HCEC 1CT (cell line): ENCODE measurements at places on chromosomes 7 and 10.

DNA sequence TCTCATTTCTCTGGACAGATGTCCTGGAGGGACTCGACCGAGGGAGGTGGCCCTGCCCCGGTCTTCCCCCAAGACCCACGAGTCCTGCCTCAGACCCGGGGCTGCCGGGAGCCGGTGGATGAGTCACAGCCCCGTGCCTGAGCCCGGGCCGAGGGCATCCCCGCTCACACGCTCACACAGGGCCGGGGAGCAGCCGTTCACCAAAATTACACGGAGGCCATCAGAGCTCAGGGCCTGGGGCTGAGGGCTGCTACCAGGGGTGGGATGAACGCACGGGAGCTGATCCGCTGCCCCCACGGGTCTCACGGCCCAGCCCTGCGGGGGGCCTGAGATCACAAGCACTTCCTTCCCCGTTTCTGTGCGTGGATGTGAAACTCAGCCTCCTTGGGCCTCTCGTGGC lies 17.5 kb downstream of the FAM20C start:
- no peak for DNase-seq

GRCh38 chr10:117442521-117442920 lies 67.3 kb upstream of the PDZD8 start:
- no peak for DNase-seq

- no peak for DNase-seq
Observed at GRCh38 chr10:119523895-119524719, 18.4 kb downstream of the RGS10 start.

- no peak for DNase-seq
Observed at GRCh38 chr10:124956764-124957163, 14.8 kb downstream of the ZRANB1 start.

GRCh38 chr7:25565002-25565401 lies 336.7 kb upstream of the NPVF start:
- no peak for DNase-seq

DNA sequence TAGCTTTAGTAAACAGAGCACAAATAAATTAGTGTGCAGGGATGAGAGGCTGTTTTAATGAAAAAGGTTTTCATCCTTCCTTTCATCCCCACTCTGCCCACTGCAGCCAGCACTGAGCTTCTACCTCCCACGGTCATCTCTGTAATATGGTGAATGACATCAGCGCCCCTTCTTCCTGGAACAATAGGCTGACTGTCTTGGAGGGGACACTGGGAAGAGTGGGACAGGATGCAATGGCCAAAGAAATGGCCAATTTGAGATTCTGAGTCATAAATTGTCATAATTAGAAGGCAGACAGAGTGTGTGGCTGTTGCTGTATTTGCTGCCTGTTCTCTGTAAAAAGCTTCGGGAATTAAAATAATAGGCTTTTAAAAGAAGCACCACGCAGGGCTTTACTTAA lies 126.7 kb upstream of the CALN1 start:
- no peak for DNase-seq

DNA sequence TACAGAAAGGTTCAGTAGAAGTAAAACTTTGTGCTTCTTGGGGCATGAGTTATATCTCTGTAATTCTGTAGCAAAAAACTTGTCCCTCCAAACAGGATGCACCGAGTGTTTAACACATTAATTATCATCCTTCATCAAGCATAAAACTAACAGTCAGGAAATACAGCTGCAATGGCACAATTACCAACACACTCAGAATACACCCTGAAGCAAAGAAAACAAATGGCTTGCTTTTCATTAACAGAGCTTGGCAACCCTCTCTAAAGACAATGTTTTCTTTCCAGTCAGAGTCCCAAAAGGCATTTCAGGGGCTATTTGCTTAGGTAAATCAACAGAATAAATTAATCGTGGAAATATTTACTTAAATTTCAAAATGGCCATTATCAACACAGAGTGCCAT lies 107.7 kb downstream of the ICA1 start:
- DNase-seq, result no peak

DNA sequence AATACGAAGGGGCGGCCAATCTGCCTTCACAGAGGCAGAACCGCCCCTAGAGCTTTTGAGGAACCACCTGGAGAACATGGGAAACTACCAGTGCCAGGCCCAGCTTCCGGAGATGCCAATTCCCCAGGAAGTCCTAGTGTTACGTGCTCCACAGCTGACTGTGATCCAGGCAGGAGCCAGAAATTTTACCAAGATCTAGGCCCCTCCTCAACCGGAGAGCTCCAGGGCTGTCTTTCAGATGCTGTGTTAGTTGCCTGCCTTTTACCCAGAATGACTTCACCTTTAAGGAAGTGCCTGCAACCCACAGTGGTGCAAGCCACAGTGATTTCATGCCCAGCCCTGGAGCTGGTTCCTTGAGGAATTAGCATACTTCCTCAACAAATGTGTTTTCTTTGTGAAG lies 62.9 kb downstream of the ELMO1 start:
- no peak for DNase-seq

DNA sequence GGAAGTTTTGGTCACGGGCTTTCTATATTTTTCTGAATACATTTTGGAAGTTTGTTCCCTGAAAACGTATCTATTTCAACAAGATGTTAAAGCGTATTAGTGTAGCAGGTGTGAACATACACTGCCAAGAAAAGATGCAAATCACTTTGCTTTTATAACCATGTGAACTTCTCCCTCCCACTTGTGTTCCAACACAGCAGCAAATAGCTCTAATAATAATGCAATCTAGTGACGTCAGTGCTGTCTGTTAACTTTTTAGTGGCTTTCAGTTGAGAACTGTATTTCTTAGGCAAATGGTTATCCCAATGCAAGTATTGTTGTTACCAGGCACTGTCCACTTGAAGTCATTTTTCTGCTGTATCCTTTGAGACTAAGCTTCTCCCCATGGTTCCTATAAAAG lies 188.4 kb upstream of the IGFBP3 start:
- DNase-seq, result no peak

GRCh38 chr7:28960071-28960840 lies 2.1 kb upstream of the TRIL start:
- DNase-seq, result no peak

GRCh38 chr10:114301177-114301576 lies 62.1 kb downstream of the VWA2 start:
- no peak for DNase-seq

DNA sequence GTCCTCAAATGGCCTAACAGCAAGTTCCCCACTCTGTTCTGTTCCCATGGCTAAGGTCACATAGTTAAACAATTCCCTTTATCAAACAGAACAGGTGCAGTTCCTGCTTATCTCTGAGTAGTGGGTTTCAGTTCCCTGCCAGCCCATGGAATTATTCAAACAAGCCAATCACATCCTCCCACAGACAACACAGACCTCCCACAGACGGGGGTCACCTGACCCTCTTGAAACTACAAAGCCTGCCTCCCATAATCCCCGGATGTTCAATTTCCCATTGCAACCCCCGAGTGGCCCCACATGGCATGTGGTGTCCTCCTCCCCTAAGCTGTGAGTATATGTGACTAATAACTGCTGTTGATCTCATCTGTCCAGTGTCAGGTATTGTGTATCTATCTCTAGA lies 64.1 kb downstream of the TMEM168 start:
- no peak for DNase-seq

GRCh38 chr10:128018691-128019090 lies 107.5 kb downstream of the MKI67 start:
- no peak for DNase-seq

DNA sequence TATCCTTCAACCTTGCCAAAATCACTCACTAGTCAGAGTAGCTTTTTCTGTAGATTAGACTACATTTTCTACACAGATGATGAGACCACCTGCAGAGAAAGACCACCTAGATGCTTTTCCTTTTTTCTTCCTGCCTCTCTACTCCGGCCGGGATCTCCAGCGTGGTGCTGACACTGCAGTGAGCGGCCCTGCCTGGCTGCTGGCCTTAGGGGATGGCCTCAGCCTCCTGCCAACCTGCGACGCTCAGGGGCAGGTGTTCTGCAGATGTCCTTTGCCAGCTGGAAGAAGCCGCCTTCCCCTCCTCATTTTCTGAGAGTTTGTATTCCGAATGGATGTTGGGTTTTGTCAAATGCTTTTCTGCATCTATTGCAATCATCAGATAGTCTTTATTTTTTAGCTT lies 43.5 kb upstream of the NKX6-2 start:
- DNase-seq, result no peak
